ENCODE measurements at places on chromosomes 5 and 9.

GRCh38 chr5:107254902-107255234 lies 415.9 kb downstream of the EFNA5 start:
- DNase-seq: no peak

GRCh38 chr9:114480746-114481435 lies 24.4 kb downstream of the WHRN start:
- no peak for DNase-seq

- no peak for DNase-seq
Observed at GRCh38 chr9:118129541-118129940, 425.3 kb downstream of the TLR4 start.

DNA sequence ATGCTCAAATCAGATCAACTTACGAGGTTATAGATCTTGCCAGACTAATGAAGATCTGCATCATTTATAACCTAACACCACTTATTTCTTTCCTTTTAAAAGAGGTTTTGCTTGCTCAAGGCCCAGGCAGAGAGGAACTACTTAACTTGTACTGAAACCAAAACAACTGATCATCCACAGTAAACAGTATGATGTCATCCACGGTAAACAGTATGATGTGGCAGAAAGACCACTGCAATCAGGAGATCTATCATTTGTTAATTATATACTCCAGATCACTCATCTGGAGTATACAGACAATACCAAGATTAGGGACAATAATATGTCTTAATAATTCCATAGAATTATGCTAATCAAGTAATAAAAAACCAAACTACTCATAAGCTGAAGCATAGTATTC lies 116.8 kb downstream of the ADAMTS6 start:
- DNase-seq: no peak

- DNase-seq: peak; percentile 68
Observed at GRCh38 chr5:142425286-142426065, 100.7 kb upstream of the SPRY4 start.

- no peak for DNase-seq
Observed at GRCh38 chr9:105818903-105819302, 124.6 kb downstream of the TMEM38B start.

GRCh38 chr5:127757576-127757975 lies 54.4 kb downstream of the CCDC192 start:
- peak; percentile 41 for DNase-seq

- DNase-seq: peak; percentile 60
Observed at GRCh38 chr5:144549580-144549979, 378.9 kb downstream of the KCTD16 start.

GRCh38 chr9:116791326-116791725 lies 104.2 kb downstream of the TRIM32 start:
- DNase-seq: no peak

DNA sequence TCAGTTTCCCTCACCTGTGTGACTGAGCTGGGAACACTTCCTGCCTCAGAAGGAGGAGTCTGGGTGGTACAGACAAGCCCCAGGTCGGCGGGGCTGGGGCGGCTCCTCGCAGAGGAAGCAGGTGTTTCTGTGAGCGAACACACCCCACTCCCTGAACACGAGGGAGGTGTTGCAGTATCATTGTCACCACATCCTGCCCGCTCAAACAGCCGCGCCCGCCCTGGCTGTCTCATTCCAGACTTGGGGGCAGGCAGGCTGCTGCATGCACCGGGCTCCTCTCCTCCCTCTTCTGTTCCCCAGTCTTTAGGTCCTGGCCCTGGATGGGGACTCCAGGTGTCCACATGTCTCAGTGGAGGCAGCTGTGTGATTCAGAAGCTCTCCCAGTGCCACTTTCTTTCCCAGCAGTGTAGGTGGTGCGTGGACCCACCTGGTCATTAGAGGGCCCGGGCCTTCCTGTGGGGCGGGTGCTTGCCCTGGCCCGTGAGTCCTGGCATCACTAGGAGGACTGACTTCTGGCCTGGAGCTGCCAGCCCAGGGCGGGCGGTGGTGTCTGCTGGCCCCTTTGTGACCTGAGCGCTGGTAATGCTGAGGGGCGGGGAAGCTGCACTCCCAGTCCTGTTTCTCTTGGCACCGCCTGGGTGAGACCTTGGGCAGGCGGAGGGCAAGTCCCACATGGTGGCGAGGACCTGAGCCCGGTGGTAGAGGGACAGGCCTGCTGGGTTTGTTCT lies 18.3 kb upstream of the PHYHD1 start:
- DNase-seq: no peak

DNA sequence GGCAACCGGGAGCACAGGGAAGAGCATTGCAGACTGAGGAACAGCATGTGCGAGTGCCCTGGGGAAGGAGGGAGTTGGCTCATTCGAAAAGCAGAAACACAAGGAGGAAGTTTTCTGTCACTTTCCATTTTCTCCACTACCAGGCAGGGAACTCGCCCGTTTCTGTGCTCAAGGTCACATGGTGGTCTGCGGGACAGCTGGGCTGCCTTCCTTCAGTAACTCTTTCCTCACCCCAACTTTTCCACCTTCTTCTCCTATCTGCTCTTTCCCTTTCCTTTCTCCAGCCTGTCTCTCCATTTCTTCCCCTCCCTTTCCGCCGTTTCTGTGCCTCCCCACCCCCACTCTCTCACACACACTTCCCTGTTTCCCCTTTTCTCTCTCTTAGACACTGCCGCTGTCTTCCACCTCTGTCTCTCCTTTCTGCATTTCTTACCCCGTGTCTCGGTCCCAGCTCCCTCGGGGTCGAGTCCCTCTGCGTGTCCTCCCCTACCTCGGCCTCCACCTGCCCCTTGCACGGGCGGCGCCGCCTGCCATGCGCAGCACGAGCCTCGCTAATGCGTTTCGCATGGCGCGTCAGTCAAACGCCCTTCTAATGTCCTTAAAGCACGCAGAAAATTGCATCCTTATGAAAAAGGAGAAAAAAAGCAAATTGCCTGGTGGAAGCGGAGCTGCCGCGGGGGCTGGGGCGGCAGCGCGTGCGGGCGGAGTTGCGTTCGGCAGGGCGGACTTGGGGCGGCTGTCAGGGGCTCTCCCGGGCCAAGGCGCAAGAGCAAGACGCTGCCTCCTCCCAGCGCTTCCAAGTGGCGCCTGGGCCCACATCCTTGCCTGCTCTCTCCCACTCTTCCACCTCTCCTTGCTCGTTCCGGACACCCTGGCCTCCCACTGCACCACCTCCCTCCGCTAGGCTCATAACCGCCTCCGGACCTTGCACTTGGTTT lies 9.5 kb downstream of the BARX1 start:
- DNase-seq: no peak

DNA sequence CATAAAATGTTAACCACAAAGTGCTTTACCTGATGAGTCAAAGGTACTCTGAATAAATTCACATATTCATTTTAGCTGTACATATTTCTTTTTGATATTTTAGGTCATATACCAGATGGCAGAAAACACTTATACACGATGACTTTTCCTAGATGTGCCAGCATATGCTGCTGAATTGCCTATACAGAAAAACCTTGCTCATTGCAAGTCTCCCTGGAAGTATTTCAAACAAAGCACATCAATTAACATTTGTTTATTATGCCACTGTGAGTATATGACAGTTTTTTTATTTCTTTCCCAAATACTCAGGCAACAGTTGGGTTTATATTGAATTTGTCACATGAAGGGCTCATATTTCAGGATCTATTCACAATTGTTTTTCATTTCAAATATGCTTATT lies 180.8 kb downstream of the TMEM232 start:
- no peak for DNase-seq

DNA sequence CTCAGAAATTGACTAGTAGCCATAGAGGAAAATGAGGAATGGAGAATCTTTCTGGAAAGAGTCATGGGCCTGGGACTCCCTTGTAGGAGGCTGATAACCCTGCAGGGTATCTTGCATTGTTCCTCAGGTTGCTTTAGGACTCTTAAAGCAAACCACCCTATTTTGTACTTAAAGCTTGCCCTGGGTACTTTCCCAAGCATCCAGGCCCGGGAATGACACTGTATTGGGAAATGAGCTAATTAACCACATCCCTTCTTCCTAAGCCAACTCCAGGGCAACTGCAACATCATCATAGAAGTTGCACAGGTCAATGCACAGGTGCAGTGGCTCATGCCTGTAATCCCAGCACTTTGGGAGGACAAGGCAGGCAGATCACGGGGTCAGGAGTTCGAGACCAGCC lies 55.9 kb downstream of the UGCG start:
- peak; percentile 68 for DNase-seq

DNA sequence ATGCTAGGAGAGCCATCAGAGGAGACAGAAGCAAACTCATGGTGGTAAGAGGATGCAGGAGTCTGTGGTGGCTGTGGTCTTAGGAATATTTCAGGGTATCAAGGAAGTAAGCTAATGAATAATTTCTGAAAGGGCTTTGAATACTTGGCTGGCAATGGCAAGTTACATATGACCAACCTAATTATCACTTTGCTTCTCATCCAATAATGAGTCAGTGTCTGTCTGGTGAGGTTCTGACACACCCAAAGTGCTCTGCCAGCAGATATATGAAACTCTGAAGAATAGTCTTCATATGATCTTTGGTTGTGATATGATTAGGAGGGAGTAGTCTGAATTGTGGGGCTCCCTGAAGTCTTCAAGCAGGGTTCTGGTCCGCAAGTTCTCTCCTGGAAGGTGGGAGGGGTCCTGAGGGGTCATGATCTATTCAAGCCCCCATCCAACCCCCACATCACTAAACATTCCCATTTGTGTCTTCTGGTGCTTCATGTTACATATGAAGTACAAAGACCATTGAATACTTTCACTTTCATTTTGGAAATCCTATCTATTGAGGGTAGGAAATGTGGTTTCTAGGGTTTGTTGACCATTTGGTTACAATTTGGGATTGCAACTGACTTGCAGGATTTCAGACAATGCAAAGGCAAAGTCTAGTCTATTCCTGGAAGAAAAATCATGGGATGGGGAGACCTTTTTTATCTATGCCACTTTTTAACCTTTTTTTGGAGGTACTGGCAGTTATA lies 199.9 kb upstream of the CDKN2B start:
- DNase-seq: peak; percentile 41

- peak; percentile 66 for DNase-seq
Observed at GRCh38 chr5:95858023-95858461, 35.5 kb upstream of the GLRX start.

- DNase-seq: no peak
Observed at GRCh38 chr9:115614326-115614999, 496.5 kb upstream of the TNC start.

- DNase-seq: no peak
Observed at GRCh38 chr5:160485364-160485969, 63.8 kb downstream of the PTTG1 start.

DNA sequence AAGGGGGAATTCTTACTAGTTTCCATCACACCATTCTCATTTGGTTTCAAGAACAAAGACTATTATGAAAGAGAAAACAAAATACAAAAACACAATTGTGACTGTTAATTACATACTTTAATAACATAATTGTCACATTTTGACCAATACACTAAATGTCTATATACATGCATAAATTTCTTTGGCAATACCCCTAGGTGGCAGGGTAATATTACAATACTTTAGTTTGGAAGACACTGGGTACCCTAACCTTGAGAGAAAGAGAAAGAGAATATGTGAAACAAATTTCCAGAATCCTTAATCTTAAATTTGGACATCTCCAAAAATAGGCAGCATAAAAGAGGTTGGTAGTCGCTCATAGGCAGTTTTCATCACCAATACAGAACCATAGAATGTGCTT lies 619.6 kb upstream of the ADAMTS16 start:
- DNase-seq: no peak

DNA sequence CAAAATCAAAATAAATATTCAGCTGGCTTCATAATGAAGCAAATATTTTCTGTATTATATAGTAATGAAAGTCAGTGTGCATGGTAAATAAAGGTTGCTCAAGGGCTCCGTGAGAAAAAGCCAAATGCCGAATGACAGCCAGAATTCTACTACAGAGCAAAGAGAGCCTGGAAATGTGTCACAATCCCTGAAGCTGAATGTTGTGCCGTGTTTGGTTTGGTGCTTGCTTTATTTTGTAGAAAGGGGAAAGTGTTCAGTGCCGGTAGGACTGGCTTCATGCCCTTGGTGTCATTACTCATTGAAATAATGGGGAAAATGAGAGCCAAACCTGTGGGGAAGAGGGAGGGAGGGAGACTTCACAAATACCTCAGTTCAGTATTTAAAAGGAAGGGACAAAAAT lies 26.8 kb upstream of the ADAMTSL1 start:
- no peak for DNase-seq

DNA sequence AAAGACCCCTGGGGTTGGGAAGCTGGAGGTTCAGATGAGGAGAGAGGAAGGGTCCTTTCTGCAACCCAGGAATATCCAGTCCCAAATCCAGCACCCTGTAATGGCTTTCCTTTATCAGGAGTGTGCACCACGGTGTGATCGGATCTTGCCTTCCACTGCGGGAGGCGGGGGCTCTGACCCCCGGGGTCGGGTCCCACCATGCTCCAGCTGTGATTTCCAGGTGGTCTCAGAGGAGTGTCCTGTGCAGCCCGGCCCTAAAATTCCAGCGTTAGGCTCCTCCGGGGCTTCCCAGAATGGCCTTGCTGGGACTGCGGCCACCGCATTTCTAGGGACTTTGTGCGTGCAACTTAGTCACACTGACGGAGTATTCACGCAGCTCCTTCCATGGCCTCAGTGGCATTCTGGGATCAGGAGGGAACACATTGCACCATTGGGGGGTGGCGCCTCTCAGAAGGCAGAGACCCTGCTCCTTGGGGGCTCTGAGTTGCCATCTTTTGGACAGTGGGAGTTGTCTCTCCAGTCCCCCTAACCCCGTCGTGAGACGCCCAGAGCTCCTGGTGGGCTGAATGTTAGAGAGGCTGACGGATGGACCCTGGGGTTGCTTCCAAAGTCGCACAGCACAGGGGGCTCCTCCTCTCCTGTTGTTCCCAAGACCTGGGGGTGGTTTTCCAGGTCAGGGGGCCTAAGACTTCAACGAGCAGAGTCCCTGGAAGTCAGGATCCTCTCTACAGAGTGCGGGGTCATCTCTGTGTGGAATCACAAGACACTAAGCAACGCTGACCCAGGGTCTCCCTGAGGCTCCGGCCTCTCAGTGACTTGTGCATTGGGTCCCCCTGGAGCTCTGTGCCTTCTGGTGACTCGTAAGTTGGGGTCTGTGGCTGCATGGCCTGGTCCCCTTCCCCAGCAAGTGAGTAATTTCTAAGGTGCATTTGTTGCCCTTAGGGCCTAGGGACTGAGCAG lies 42.7 kb upstream of the IRX4 start:
- no peak for DNase-seq

GRCh38 chr5:90807496-90807895 lies 248.9 kb downstream of the ADGRV1 start:
- DNase-seq: no peak

DNA sequence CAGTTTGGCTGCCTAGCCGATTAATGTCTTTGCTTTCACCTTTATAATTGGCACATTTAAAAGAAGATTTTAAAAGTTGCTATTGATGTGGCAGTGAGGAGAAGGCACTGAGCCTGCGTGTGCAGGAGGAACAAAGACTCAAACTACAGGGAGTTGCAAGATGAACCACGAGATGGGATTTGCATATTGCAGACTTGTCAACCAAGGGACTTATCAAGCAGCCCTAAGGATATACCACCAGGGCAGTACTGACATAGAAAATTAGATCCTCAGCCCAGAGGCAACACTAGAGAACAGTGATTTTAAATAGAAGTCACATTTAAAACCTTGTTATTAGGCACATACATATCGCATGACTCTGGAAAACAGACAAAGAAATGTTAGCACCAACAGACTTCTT lies 342.6 kb downstream of the GLIS3 start:
- DNase-seq: no peak

- DNase-seq: no peak
Observed at GRCh38 chr9:79759460-79759859, 187.7 kb downstream of the TLE4 start.

GRCh38 chr9:34375901-34376595 lies 650 bp downstream of the MYORG start:
- DNase-seq: no peak
